Left lung (tissue), 14 donors: ENCODE measurements at places on chromosomes 6 and 20. TPM values are rescaled to one million over a fixed set of nuclear protein-coding genes. Genes with fewer than 3 reads are reported as not detected.

The MLN gene
- not detected for total RNA-seq

The GPSM3 gene
- 81.7 TPM for total RNA-seq

The CST4 gene
- total RNA-seq = not detected

The HLA-DOA gene
- total RNA-seq = 15.3 TPM

The ZC3H12D gene
- total RNA-seq = 1.9 TPM

The KHDC1 gene
- 2.4 TPM for total RNA-seq

The RPS10 gene
- total RNA-seq = 1,089 TPM

The PTGIS gene
- 46.0 TPM for total RNA-seq

The C4A gene
- 124 TPM for total RNA-seq

GRCh38 chr20:5524896-5525295 lies 208.1 kb upstream of the PROKR2 start:
- H3K4me1 ChIP-seq = peaks cover 6% of the 10 kb centered on the region
- no peaks in the 10 kb centered on the region for H3K36me3 ChIP-seq
- no peak for DNase-seq
- no peak overlapping the region for H3K27ac ChIP-seq
- no peak overlapping the region for H3K4me3 ChIP-seq
- no peaks in the 10 kb centered on the region for H3K27me3 ChIP-seq

DNA sequence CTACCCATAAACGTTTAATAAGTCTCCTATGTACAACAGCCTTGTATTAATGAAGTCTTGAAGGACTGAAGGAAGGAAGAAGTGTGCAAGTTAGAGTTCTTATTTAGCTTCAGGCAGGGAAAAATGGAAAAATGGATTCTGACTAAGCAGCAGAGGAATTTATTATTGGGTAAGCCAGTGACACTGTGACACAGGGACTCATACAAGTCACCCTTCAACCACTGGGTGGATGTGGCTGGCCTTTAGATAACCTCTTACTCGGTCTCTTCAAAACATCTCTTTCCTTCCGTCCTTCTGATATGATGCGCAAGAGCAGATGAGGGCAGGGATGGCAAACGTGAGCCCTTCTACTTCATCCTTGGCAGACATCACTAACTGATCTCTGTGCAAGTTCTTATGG lies 145.6 kb downstream of the DHX35 start:
- no peak for DNase-seq
- H3K27ac ChIP-seq = no peak overlapping the region
- H3K4me3 ChIP-seq = no peak overlapping the region
- no peaks in the 10 kb centered on the region for H3K36me3 ChIP-seq

GRCh38 chr20:3698591-3699001 lies 13.8 kb downstream of the SIGLEC1 start:
- H3K27me3 ChIP-seq = no peaks in the 10 kb centered on the region
- no peaks in the 10 kb centered on the region for H3K4me1 ChIP-seq
- no peak for DNase-seq
- no peak overlapping the region for H3K4me3 ChIP-seq
- H3K36me3 ChIP-seq = peaks cover 34% of the 10 kb centered on the region

DNA sequence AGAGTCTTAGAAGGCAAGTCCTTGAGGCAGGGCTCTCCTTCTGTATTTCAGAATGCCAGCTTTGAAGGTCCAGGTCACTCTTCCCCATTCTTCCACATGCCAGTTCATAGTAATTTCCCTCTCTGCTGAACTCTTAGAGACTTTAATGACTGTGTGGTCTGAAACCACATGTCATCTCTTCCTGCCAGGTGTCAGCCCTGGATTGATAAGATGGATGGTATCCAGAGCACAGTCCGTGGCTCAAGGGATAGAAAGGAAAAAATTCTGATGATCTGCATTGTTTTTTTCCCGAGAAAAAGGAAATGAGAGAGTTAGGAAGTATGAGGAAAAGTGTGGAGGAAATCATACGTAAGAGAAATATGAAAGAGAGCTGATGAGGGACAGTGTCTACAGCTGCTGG lies 250.9 kb downstream of the TPBG start:
- no peaks in the 10 kb centered on the region for H3K36me3 ChIP-seq
- no peak overlapping the region for H3K4me3 ChIP-seq
- H3K27me3 ChIP-seq = no peaks in the 10 kb centered on the region
- DNase-seq = no peak
- H3K27ac ChIP-seq = no peak overlapping the region

- H3K27me3 ChIP-seq = peaks cover 96% of the 10 kb centered on the region
- DNase-seq = peak; percentile 21
- H3K4me3 ChIP-seq = peak overlapping the region; percentile 31
- H3K4me1 ChIP-seq = peaks cover 25% of the 10 kb centered on the region
- no peak overlapping the region for H3K27ac ChIP-seq
These were observed 523 bp downstream of the CPXM1 start for GRCh38 chr20:2799688-2800520.

GRCh38 chr20:12744037-12744436 lies 264.7 kb upstream of the SPTLC3 start:
- no peak overlapping the region for H3K4me3 ChIP-seq
- no peak for DNase-seq
- H3K4me1 ChIP-seq = no peaks in the 10 kb centered on the region
- no peaks in the 10 kb centered on the region for H3K27me3 ChIP-seq

GRCh38 chr6:100210137-100211117 lies 216.4 kb upstream of the MCHR2 start:
- no peak for DNase-seq
- no peak overlapping the region for H3K27ac ChIP-seq
- no peaks in the 10 kb centered on the region for H3K27me3 ChIP-seq
- no peaks in the 10 kb centered on the region for H3K4me1 ChIP-seq

GRCh38 chr6:120493505-120493904 lies 840.8 kb downstream of the TBC1D32 start:
- no peak overlapping the region for H3K27ac ChIP-seq
- H3K4me3 ChIP-seq = no peak overlapping the region
- DNase-seq = no peak
- H3K27me3 ChIP-seq = no peaks in the 10 kb centered on the region

- H3K36me3 ChIP-seq = no peaks in the 10 kb centered on the region
- H3K27ac ChIP-seq = no peak overlapping the region
- no peak for DNase-seq
- H3K27me3 ChIP-seq = no peaks in the 10 kb centered on the region
- no peak overlapping the region for H3K4me3 ChIP-seq
These were observed 73.6 kb upstream of the TIAM2 start for GRCh38 chr6:154921482-154921881.

DNA sequence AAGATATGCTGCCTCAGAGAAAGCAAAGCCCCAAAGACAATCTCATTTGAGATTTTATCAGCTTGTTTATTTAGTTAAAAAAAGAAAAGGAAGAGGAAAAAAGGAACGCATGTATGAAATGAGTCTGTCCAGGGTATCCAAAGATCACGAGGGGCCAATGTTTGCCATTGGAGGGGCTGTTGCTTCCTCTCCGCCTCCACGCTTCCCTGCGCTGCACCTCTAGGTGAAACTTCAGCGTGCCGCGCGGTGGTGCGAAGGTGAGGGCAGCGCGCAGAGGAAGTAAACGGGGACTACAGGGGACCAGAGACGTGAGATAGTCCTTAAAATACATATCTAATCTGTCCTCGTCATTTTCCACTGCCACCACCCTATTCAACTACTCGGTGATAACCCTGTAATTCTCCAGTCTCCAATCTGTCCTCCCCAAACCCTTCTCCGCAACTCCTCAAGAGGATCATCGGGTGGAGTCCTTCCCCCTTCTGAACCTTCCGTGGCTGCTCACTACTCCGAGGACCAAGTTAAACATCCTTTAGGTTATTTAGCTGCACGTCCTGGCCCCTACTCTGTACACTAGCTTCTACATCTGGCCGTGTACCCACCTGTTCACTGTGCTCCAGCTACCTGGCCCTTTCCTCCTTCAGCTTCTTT lies 1.1 kb upstream of the DCBLD1 start:
- no peaks in the 10 kb centered on the region for H3K36me3 ChIP-seq
- peaks cover 47% of the 10 kb centered on the region for H3K27me3 ChIP-seq
- peak overlapping the region; percentile 62 for H3K4me3 ChIP-seq
- no peak for DNase-seq

DNA sequence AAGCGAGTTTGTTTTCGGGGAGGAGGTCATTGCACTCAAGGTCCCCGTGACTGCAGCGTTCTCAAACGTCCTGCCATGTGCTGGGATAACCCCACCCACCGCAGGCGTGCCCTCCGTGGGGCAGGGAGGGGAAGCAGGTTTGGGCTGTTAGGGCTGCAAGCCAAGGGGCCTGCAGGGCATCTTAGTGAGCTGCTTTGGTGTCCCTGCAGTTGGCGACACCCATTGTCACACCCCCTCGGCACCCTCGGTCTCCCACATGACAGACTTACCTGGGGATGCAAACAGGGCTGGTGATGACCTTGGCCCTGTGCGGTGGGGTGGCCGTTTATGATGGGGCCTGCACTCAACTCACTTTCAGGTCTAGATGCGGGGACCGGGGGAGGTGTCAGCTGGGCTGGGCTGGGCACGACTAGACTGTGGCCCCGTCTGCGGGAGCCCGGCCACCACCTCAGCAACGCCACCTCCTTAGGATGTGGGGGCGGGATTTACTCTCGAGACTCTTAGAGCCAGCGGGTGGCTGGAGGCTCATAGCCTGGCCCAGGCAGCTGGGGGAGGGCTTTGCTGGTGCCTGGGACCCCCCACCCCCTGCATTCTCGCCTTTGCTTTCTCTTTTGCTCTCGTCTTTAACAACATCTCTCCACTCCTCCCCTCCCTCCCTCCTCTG lies 6.5 kb upstream of the GATA5 start:
- DNase-seq = no peak
- no peaks in the 10 kb centered on the region for H3K36me3 ChIP-seq
- H3K27me3 ChIP-seq = peaks cover 98% of the 10 kb centered on the region
- no peak overlapping the region for H3K27ac ChIP-seq

- H3K4me1 ChIP-seq = no peaks in the 10 kb centered on the region
- H3K36me3 ChIP-seq = no peaks in the 10 kb centered on the region
- no peaks in the 10 kb centered on the region for H3K27me3 ChIP-seq
- no peak for DNase-seq
These were observed 52.6 kb downstream of the E2F3 start for GRCh38 chr6:20454204-20454824.

- no peaks in the 10 kb centered on the region for H3K4me1 ChIP-seq
- DNase-seq = no peak
- peaks cover 13% of the 10 kb centered on the region for H3K36me3 ChIP-seq
These were observed 31.0 kb downstream of the E2F3 start for GRCh38 chr6:20432692-20433091.
